ENCODE measurements at places on chromosomes 4 and X. TPM values are rescaled to one million over a fixed set of nuclear protein-coding genes. Genes with fewer than 3 reads are reported as not detected.

EPGN gene
- not detected for total RNA-seq

RGN gene
- total RNA-seq, result not detected

DIPK2B gene
- total RNA-seq, result not detected

RS1 gene
- total RNA-seq, result not detected

CXXC4 gene
- not detected for total RNA-seq

Data from A549 treated with ZK216348 at 1 μM for 4 hours (cell line).